ENCODE measurements at places on chromosomes 16 and 17.

- DNase-seq: peak; percentile 28
These were observed 1.8 kb upstream of the UBTF start for GRCh38 chr17:44221084-44221861.

- DNase-seq: no peak
These were observed 49.3 kb upstream of the ETV4 start for GRCh38 chr17:43595466-43595865.

DNA sequence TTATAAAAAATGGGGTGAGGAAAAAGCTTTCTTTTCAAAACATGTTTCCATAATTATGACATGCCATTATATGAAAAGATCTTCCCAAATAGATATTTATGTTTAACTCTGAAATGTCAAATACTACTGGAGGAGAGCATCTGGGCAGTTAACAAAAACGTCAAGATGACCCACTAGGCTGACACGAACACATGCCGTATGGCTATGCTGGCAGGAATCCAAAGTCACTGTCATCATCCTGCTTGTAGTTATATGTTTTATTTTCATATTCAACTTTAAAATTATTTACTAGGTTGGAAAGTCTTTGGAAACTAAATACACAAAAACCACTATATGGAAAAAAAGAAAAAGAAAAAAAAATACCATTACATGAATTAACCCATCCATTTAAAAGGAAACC, 27.3 kb downstream of the ANKFY1 start:
- DNase-seq: no peak

DNA sequence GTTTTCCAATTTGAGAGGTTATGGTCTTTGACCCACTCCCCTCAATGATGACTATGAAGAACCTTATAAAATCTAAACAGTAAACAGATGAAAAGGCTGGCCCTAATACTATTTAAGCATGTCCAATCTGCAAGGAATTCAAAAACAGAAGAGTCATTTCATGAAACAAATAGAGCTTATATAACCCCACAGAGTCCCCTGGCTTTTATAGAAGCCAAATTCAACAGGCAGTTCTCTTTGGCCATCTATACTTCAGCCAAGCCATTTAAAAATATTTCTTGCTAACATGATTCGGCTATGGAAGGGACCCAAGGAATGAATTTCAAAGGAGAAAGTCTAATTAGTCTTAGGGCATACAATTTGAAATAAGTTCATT, 43.4 kb downstream of the SPOP start:
- DNase-seq: no peak

- no peak for DNase-seq
These were observed 6.3 kb downstream of the TBC1D16 start for GRCh38 chr17:80029258-80029974.

Data from stimulated activated CD8-positive, alpha-beta memory T cell treated with anti-CD3 and anti-CD28 coated beads, Interleukin-7, amount 100 ng/mL, for 4 hours (primary cell).